ENCODE measurements at places on chromosomes 3 and 15.

GRCh38 chr3:152626226-152626625 is 208.7 kb upstream of the P2RY1 start:
- DNase-seq, result no peak

DNA sequence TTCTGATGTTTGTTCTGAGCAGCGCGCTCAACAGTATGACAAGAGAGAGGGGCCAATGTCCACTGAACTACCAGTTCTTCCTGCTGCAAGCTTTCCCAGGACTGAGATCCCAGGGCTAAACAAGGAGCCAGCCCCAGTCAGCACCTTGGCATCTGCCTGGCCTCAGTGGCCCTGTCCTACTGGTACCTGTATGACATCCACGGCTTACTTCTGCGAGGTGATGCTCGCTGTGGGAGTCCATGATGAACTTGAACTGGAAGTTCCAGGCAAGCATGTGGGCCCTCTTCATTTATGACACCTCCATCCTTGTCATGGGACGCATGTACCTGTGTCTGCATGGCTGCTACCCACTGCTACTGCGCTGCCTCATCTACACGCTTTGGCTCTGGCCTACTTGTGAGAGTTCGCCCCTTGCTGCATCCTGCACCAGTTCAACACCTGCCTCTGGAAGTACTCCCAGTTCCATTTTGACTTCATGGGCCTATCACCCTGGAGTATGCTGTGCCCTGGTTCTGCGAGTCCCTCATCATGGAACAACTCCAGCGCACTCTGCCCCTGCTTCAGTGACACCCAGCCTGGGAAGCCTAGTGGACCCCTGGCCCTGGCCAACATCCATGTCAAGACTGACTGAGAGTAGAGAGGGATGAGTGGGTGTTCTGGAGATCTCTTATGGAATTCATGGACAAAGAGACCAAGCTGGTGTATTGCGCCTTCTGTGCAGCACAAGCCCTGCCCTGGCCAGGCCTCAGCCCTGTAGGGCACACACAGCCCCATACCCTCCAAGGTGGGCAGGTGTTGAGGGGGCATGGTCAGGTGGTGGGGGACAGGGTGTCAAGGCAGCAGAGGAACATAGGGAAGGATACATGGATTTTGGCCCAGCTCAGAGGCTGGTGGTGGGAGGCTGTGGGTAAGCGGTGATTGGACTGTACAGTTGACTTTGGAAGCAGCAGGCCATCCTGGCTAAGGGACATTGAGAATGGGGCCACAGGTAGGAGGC is 246.8 kb downstream of the NLGN1 start:
- DNase-seq, result no peak

DNA sequence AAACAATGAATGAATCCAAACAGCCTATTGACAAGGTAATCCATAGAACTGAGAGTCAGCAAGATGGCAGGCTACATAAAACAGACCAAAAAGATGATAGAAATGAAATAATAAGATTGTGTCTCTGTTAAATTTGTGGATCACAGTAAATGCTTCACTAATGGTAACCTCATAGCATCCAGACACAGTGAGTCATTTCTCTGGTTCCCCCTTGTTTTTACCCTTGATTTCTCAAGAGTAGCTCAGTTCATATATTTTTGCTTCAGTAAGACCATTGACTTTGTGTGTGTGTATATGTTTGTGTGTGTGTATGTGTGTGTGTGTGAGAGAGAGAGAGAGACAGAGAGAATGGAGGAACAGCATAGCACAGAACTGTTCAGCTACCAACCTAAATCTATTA is 546.9 kb downstream of the RBMS3 start:
- DNase-seq, result no peak

DNA sequence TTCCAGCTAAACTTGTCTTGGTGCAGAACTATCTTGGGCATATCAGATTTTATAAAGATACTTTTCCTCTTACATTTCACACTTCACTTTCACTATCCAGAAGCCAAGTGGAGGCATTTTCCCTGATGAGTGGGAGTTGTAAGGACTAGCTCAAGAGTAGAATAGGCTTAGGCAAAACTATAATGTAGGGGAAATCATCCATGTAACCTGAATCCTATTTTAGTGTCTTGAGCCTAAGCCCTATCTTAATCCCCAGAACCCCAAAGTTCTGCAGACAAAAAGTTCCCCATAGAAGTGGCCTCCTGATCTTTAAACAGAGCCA is 42.2 kb upstream of the CD47 start:
- DNase-seq, result no peak

DNA sequence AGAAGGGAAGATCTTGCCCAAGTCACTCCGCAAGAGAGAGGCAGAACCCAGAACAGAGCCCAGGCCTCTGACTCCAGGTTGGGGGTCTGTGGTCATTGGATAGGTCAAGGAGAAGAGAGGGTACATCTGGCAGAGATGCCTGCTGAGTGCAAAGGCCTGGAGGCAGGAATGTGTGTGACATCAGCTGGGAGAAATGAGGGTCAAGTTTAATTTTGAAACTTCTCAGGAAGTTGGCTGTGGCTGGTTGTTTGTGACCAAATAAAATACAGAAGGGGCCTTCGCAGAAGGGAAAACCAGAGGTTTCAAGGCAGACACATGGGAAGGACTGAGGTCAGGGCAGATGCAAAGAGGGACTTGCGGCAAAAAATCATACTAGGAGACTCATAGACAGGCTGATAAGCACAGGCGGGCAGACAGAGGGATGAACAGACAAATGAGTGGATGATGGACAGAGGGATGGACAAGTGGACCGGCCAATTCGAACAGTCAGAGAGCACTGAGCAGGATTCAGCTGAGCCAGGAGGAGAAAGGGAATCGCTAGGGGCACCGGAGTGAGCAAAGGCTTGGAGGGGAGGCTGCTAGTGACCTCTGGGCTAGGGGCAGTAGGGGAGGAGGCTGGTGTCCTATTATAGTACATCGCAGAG is 28.8 kb upstream of the CACNA2D2 start:
- DNase-seq, result no peak

DNA sequence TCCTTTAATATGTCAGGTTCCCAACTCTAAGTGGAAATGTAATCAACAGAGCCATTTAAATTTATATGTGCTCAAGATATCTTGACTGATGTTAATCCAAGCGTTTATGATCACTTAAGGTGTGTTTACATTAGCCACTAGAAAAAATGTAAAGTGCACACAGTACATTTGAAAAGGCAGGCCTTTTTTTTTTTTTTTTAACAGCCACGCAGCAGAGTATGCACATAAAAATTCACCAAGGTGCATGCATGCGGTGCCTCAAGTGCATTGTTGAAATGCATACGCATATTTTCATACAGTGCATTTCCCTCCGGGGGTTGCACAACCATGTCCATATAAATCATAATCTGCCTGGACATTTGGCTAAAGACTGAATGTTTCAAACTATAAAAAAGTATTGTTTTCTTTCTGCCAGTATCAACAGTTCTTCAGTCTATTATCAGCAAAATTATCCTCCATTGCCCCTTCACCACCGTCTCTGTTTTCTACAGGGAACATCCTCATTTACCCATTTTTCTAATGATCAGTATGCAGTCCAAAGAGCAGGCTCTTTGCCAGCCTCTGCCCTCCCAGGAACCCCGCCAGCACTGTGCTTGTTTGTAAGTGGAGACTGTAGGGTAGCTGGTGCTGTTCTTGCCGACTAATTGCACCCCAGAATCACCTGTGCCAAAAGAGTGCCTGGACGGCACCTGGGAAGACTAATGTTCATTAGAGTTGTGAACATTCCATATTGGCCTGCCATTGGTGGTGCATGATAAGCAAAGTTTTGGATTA is 611.2 kb upstream of the CFAP20DC start:
- DNase-seq, result no peak

DNA sequence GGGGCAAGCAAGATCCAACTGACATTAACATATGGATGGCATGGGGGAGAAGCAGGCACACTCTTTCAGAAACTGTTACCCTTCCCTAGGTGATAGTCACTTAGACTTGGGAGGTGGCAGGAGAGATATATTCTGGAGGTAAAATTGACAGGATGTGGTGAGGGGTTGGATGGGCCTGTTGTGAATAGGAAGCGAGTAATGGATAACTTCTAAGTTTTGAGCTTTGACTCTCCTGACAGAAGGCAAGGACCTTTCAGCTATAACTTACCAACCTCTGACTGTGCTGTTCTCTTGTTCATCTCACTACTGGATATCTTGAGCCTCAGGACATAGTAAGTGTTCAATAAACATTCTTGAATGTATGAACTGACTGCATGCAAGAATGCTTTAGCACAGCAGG is 1.9 kb upstream of the PDIA5 start:
- no peak for DNase-seq

DNA sequence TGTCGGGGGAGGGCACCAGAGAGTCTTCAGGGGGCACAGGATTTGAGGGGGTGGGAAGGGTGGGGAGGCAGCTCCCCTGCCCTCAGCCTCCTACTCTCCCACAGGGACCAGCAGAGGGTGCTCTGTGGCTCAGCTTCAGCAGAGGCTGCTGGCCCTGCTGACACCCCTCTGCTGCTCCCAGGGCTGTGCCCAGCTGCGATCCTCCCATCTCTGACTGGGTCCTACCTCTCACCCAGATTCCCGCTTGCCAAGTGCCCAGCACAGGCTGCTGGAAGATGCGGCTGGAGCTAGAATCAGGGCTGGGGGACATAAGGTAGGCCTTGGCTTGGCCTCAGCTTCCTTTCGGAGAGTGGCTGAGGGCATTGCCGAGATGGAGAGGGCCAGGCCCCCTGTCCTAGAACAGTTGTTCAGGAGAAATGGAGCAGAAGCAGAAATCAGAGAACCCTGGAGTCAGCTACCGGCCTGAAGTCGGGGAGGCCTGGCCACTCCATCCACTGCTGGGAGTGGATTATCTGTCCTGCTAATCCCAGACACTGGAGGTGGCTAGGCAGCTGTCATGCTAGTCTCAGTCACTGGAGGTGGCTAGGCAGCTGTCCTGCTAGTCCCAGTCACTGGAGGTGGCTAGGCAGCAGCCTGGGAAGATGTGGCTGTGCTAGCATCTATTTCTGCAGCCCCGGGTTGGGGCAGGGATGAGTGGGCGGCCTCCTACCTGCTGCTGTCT is 3.9 kb downstream of the GRM2 start:
- no peak for DNase-seq

- DNase-seq, result no peak
Observed at GRCh38 chr3:3560591-3561311, 238.5 kb upstream of the LRRN1 start.

- no peak for DNase-seq
Observed at GRCh38 chr3:151171145-151171757, 31.8 kb downstream of the GPR171 start.

- DNase-seq, result peak; percentile 40
Observed at GRCh38 chr3:195907934-195908693, at the start of gene TNK2. TSS of gene TNK2 (minus strand) at chr3:195908551. CDS start at chr3:195888588, 19,963 bp downstream.

DNA sequence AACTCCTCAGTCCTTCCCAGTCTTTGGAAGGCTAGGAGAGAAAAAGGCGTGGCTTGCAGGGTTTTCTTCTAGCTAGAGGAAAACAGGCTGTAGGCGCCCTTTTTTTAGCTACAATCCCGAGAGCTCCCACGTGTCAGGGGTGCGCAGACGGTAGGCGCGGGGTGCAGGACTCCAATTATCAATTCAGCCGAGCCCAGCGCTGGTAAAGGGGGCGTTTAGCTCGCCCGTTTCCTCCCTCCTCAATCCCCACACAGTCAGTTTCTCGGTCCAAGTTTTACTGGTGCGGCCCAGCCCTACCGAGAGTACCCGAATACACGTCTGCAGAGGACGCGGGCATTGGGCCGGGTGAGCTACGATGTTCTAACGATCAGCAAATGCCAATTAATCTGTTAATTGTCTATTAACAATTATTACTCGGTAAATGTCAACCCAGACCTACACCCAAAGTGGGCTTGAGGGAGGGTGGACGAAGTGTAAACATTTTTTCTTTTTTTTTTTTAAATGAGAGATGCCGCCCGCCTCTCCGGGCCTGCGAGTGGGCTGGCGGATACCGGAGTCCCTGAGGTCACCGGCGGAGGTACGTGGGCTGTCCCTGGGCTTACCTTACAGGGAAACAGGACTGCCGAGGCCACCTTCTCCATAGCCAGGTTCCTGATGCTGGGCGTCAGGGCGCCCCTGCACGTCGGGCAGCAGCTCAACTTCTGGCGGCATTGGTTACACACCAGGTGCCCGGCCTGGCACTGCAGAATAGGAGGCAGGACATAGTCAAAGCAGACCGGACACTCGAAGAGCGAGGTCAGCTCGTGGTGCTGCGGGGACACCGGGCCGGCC is 923 bp downstream of the SIAH2 start:
- no peak for DNase-seq

DNA sequence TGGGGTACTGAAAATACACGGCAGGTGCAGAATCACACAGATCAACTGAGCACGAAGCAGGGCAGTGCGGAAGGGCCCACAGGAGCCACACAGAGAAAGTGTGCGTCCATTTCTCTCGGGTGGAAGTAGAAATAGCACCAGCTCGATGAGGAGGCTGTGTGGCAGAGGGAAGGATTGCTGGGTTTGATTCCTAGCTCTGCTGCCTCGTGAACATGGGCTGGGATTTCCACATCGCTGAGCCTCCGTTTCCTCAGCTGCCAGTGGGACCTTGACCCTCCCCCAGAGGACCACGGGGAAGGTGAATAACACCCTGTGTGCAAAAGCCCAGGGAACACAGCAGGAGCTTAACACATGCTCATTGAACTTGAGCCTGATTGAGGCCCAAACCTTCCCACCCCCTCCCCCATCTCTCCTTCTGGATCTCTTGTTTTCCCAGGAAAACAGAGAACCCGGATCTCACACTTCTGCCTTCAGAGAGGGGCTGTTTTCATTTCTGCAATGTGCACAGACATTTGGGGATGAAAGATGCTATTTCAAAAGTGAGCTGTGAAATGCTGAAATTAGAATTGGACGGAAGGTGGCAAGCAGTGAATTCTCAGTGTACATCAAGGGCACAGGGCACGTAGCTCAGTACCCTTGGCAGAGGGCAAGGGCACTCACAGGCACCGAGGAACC is 38.4 kb downstream of the ABTB1 start:
- no peak for DNase-seq

DNA sequence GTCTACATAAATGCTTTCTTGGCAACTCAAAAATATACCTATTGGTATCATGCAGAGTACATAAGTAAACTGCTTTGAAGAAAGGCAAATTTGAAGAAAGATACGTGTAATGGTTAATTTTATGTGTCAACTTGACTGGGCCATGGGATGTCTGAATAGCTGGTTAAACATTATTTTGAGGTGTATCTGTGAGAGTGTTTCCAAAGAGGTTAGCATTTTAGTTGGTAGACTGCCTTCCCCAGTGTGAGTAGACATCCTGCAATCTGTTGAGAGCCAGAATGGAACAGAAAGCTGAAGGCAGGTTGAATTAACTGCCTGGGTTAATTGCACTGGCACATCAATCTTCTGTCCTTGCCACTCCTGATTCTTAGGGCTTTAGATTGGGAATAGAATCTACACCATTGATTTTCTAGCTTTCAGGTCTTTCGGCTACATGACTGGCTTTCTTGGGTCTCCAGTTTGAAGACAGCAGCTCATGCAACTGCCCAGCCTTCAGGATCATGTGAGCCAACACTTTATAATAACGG is 98.3 kb downstream of the CMSS1 start:
- no peak for DNase-seq

- no peak for DNase-seq
Observed at GRCh38 chr3:75248974-75249373, 415.2 kb upstream of the FRG2C start.

GRCh38 chr15:33099739-33100138 is 94.8 kb downstream of the FMN1 start:
- no peak for DNase-seq
